Keratinocyte (primary cell): ENCODE measurements at places on chromosomes 1 and 21.

DNA sequence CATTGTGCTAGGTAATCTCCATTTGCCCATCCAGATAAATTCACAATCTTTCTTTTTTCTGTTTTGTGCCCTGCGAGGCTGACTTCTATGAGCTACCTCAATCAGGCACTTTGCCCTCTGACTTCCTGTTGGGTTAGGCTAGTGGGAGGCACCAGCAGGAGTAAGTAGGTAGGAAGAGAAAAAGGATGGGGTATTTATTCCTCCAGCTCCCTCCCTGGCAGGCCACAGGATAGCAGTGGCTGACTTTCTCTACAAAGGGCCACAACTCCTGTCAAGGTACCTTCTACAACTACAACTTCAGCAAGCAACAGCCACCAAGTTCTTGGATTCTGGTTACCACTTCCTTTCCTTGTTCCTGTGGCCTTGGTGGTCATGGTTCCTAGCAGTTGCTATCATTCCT, 18.8 kb upstream of the GORAB start:
- no peak for DNase-seq

DNA sequence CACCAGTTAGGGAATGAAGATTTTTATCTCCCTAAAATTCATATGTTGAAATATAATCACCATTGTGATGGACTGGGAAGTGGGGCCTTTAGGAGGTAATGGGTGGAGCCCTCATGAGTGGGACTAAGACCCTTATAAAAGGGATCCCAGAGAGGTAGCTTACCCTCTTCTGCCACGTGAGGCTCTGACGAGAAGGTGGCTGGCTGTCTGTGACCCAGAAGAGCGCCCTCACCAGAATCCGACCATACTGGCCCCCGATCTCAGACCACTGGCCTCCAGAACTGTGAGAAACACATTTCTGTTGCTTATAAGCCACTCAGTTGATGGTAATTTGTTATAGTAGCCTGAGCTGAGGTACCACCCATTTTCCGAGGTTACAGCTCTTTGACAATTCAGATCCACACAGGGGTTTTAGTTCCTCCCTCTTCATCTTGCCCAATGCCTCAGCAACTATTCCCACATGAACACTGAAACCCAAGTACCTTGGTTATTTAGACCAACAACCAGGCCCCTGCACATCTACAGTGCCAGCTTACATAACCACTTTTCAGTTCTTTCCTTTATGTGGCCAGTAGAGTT, 27.6 kb upstream of the HUNK start:
- DNase-seq, result no peak

DNA sequence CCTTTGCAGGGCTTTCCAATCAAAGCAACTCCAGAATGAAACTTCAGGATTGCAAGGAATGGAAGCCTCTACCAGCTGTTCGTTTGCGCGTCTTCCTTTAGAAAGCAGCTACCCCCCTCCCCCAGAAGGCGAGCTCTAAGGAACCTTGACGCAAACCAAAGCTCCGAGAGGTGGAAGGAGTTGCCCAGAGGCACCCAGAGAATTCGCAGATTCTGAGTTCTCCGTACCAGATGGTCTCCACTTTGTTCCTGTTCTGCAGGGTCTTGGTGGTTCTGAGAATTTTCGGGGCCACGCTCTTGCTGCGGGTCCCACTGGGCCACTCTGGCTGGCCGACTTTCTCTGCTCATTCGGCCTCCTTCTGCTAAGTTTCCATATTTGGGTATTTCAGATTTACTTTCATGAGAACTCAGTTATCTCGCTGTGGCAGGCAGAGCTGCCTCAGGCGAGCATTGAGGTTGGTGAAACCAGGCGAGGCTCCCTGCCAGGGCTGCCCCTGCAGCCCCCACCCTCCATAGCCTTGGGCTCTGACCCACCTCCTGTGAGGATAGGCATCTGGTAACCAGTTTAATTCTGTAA, 801 bp downstream of the TRAF5 start:
- no peak for DNase-seq

DNA sequence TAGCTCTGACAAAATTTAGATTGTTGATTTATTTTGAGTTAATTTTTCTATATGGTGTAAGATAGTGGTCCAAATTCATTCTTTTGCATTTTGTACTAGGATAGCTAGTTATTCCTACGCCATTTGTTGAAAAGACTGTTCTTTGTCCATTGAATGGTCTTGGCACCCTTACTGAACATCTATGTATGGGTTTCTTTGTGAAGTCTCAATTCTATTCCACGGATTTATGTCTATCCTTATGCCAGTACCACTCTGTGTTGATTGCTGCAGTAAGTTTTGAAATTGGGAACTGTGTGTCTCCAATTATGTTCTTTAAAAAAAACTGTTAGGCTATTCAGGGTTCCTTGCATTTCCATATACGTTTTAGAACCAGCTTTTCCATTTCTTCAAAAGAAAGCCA, 145.7 kb downstream of the ZNF644 start:
- DNase-seq, result no peak

DNA sequence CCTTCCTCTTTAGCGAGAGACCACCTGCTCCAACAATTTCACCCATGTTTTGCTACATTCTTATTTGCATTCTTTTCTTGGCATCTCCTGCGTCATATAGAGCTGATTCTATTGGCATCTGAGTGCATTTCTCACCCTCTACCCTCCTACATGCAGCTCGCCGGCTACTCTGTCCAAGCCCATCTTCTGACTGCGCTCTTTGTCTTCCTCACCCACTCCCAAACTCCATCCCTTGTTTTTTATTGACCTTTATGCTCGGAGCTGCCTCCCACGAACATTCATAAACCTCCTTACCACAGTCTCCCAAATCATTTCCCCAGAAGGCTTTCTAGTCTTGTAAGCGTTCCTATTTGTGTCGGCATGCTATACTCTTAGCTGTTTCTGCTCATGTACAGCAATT, 33.6 kb upstream of the FMN2 start:
- no peak for DNase-seq

DNA sequence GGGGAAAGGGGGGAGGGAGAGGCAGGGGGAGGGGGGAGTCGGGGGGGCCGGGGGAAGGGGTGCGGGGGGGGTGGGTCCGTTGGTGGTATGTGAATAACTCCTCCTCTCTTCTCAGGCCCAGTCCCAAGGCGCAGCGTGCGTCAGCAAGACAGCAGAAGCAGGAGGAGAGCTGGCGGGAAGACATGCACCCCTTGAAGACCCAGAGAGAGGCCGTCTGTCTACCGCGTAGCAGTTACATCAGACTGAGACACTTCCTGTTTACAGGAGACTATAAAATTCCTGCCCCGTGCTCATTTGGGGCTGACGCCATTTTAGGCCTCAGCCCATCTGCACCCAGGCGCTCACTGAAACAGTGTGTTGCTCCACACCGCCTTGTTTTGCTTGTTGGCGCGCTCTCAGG, 55.3 kb downstream of the SETD4 start:
- no peak for DNase-seq

DNA sequence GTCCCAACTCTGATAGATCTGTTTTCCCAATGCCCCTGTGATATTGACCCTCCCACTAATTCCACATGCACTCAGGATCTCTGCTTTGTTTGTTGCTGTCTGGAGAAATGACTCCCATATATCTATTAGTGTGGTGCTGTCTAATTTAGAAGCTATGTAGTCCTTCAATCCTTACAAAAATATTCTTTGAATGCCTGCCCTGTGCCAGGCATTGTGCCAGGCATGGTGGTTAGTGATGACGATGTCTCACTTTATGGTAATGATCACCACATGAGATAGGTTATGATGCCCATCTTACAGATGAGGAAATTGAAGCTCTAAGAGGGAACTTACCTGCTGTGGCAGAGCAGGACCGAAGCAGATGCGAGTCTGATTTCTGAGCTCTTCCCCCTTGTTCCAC, 12.9 kb downstream of the MYOG start:
- no peak for DNase-seq

DNA sequence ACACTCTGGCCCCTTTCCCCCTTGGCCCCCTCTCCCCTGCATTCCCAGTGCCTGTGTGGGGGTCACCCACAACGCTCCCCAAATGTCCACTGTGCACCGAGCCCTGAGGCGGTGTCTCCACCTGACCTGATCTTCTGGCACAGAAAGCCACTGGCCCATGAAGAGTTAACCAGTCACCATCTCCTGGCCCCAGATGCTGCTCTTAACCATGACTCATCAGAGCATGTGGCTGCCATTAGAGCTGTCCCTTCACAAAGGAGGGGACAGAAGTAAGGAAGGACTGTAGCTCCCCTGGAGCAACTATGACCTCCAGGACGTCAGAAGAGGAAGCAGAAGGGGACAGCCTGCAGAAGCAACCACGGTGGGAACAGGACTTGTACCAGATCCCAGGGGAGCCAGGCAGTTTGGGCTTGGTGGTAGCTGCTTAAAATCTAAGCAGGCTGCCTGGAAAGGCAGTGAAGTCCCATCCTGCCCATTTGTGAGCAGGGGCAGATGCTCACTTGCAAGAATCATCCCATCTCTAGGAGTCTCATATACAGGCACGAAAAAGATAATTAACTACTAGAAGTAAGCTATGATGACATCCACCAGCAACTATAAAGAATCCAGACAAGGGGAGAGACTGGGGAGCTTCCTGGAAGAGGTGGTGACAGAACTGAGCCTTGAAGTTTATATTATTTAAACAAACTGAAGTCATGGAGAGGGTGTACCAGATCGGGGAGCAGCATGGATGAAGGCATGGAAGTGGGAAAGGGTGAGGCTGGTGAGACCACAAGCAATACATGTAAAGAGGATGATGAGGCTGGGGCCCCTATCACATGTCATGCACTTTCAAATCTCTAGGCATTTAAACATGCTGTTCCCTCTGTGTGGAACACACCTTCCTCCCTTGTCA, 1.1 kb upstream of the TTC39A start:
- peak; percentile 13 for DNase-seq

DNA sequence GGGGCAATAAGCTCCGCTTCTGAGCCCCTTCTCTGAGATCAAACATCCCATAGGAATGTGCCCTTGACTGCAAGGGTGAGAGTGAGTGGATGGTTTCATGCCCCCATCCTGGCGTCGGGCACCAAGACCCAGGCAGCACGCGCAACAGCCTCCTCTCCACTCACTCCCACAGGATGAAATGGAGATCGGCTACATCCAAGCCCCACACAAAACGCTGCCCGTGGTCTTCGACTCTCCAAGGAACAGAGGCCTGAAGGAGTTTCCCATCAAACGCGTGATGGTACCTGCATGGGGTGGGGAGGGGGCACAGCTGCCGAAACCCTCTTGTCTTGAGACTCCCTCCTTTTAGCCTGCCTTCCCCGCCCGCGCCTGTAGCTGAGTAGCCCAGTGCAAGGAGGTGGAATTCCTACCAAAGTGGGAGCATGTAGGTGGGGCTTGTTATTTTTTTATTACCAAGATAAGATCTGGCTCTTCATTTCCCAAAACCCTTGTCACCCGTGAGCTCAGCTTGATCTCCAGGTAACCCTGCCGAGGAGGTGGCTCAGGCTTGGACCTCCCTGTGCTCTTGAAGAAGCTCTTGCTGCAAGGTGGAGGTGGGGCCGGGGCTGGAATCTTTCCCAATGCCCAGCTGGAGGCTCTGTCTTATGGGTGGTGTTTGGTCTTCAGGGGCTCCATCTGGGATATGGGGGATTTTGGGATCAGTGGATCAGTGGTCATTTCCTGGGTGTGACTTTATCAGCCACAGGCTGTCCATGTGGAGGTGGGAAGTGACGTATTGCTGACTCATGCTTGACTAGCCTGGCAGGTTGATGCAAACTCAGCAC, 24.0 kb upstream of the PADI6 start:
- DNase-seq, result peak; percentile 88

GRCh38 chr1:145996433-145997015, at the start of gene TXNIP:
Gene TXNIP, minus strand, starts transcription at chr1:145996579. Its CDS starts 313 bp downstream, at chr1:145996266.
- DNase-seq, result peak; percentile 72

DNA sequence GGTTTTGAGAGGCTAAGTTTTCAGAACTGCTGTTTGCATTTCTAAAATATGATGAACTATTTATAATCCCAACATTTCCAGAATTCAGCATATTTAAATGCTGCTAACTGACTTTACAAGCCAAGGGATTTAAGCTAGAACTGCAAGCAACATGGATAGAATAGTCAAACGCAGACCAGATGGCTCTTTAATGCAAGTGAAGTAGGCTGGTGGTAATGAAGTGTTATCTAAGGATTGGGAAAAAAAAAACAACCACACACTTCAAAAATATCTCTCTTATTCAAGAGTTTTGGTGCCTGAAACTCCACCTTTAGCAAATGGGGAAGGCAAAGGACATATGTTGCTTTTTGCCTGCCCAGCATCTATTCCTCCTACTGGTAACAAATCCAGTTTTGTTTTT, 20.9 kb upstream of the SSX2IP start:
- no peak for DNase-seq

- DNase-seq, result no peak
These were observed 376 bp downstream of the SF3A3 start for GRCh38 chr1:37989361-37989930.

DNA sequence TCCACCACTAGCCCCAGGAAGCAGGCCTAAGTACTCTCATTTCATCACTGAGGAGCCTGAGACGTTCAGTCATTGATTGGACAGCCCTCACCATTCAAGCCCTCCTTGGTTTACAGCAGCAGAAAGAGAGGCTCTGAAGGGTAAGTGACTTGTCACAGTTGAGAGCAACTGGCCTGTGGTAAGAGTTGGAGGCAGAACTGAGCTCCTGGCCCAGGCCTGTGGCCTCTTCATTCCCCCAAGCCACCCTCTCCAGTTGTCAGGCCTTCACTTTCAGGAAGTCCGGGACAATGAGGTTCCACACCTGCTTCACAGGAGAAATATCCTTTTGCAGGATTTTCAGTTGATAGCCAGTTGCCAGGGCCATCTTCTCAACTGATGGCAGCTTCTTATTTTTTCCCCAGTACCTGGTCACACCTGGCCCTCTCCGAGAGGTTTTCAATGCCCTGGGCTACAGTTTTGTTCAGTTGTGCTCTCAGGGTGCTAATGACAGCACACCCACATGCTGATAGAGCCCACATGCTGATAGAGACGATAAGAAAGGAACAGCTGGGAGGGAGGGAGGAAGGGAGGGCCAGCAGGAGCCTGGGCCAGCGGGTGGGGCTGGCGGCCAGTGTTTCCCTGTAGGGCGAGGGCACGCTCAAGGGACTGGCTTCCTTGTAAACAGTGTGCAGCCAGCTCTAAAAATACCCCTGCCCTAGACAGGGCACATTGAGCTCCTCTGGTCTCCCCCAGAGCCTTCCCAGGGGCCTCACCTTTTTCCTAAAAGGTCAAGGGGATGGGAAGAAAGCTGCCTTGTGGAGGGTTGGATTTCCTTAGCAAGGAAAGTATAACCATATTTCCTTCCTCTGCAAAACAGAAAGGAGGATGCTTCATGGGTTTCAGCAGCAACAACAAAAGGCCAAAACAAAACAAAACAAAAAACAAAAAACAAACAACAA, 112.7 kb upstream of the JUN start:
- DNase-seq, result no peak
